CD4-positive, alpha-beta T cell treated with Interleukin-12 subunit alpha and Interleukin-12 subunit beta, for 1 hour (primary cell): ENCODE measurements at places on chromosomes 4 and X.

DNA sequence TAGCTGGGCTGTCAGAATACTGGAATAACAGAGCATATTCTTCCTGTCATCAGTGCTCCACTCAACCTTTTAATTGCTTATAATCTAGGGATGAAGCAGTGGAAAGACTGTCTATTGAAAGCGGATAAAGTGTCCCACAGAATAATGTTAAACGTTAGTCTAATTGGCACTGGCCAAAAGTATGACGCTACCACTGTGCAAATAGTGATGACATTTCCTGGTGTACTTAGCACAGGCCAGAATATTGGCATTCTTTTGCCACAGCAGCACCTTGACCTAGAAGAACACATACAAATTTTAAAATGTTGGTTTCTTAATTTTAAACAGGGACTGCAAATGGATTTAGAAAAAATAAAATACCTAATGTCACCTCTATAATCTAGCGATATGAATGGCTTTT is 635.2 kb upstream of the SPANXN1 start:
- DNase-seq: no peak

DNA sequence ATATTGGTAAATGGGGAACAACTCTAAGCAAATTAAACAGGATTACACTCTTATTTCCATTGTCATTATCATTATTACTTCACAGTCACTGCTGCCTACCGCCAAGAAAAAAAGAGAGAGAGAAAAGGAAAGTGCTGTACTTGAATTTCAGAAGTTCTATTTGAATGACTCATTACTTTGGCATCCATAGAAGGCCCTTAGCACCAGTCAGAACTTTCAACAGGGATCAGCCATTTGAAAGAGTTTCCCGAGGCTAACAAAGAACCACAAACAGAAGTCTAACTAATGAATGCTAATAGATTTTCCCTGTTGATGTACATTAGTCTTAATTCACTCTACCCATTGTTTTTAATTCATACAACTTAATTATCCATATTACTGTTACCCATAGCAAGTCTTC is 116.3 kb downstream of the SHROOM4 start:
- no peak for DNase-seq

GRCh38 chr4:183407128-183407585 is 37.3 kb upstream of the CDKN2AIP start:
- peak; percentile 91 for DNase-seq

DNA sequence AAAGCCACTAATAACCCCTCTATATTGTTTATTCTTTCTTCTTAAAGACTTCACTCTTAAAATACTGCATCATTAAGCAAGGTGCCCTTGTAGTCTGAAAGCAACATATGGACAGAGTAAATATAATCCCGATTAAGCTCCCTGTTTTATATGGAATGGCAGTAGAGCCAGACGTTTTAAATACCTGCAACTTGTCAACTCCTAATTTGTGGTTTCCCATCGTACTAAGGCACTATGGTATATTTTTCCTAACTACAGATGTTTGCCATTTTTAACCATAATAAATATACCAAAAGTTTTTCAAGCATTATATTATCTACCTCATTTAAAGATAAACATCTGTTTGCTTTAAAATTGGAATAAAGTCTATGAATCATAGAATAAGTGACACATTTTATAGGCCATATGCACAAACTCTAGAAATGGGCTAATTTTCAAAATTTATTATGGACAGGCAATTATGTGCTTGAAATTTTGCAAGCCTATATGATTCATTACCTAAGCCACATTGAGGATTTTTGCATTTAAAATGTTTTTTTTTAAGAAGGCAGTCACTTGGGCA is 194.6 kb downstream of the FRMPD4 start:
- no peak for DNase-seq

- no peak for DNase-seq
These were observed 98.7 kb upstream of the DDIT4L start for GRCh38 chr4:100288811-100289529.

DNA sequence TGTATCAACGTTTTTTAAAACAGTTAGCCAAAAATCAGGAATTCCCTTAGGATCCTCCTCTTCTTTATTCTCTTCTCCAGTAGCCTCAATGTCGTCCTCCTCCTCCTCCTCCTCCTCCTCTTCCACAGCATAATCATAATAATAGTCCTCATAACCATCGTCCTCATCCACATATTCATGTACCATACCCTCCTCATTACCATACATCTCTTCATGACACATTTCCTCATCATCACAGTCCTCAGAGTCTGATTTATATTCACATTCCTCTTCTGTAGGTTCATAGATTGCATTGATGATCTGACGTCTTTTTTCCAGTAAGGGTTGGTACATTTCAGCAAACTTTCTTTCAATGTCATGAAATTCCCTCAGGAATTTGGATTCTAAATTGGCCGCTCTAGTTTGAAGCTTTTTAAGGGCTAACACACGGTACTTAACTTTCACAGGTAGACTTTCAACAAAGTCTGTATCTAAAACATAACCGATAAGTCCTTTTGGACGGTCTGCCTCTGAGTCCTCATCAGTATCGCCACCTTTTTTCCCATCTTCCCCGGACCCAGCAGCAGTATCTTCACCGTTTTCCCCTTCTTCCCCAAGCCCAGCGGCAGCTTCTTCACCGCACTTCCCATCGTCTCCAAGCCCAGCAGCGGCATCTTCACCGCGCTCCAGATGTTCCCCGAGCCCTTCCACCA is 771 bp downstream of the NAP1L2 start:
- no peak for DNase-seq

GRCh38 chr4:103099691-103100392 is at the start of gene BDH2:
Gene BDH2 (minus strand): TSS chr4:103099834. CDS start chr4:103096254, 3,580 bp downstream.
- DNase-seq: peak; percentile 87

DNA sequence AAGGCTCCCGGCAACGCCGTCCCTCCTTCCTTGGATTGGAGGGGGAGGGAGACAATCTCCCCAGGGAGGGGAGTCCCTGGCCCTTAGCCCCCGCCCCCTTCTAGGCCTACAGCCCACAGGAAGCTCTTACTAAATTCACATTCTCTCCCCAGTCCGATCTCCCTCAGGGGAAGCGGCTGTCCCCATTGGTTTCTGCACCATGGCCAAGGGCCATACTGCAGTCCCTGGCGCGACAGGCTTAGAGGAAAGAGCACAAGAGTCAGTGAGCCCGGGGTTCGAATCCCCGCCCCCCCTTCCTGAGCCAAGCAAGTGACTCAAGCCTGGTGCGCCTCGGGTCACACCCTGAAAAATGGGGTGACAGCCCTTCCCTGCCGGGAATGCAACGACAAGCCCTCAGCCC is 1.1 kb downstream of the ABLIM2 start:
- DNase-seq: no peak

DNA sequence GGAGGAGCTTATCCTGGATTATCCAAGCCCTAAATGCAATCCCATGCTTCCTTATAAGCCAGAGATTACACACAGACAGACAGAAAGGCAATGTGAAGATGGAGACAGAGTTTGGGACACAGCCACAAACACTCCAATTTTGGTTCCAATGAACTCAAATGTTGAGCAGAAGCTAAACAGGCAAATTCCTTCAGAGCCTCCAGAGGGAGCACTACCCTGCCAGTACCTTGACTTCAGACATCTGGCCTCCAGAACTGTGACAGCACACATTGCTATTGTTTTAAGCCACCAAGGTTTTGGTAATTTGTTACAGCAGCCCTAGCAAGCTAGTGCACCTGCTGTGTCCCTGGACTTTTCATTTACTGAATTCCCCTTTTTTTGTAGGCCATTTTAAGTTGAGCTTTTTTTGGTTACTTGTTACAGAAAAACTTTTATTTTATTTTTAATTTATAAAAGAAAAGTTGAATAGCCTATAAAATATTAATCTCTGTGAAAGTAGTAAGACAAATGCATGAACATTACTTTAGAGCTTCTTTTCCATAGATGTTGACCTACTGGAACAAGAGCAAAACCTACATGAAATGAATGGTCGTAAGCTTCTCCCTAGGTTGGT is 33.4 kb upstream of the SRD5A3 start:
- peak; percentile 46 for DNase-seq

GRCh38 chr4:173181848-173182247 is 13.2 kb downstream of the GALNT7 start:
- no peak for DNase-seq

- no peak for DNase-seq
These were observed 96.4 kb upstream of the TRPC5OS start for GRCh38 chrX:111779582-111779981.

DNA sequence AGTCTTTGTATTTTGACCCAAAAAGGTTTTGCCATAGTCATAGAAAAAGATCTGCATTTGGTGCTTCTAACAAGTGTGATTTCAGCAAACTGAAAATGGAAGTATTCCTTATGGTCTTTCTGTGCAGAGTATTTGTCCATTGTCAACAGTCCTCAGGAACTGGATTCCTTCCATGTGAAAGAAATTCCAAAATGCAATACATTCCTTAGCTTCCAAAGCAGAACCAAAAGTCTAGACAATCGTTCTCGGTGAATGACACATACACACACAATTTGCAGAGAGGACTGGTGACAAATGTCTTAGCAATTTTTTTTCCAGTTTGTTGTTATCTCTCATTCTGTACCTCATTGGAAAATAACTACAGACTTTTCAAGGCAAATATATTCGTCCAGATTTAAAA is 562.2 kb upstream of the SLIT2 start:
- DNase-seq: no peak

DNA sequence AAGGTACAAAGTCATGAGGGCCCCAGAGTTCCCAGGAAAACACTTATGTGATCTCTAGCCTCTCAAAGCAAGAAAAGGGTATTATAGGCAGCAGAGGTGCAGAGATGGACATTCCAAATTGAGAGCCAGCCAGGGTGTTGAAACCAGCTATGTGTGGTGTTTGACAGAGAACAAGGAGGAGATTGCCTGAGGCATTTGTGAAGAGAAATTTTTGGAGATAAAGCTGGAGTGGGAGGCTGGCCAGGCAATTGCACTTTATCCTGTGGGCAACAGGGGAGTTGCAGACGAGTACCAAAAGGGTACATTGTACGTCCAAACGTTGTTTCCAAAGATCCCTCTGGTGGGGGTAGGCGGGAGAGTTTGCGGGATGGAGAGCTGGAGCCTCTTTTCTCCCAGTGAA is 2.5 kb upstream of the GABRE start:
- no peak for DNase-seq

DNA sequence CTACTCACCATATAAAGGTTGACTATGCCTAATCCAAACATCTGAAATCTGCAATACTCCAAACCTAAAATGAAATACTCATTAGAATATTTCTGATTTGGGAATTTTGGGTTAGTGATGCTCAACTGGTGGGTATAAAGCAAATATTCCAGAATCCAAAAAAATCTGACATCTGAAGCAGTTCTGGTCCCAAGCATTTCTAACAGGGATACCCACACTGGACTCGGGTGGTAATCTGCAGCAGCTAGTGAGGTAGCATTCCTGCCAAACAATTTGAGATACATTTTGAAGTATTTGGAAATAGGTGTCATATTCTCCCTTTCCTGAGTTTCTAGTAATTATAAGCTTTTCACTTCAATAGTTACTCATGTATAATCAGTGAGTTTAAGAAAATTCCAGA is 49.6 kb upstream of the RPA4 start:
- DNase-seq: no peak

DNA sequence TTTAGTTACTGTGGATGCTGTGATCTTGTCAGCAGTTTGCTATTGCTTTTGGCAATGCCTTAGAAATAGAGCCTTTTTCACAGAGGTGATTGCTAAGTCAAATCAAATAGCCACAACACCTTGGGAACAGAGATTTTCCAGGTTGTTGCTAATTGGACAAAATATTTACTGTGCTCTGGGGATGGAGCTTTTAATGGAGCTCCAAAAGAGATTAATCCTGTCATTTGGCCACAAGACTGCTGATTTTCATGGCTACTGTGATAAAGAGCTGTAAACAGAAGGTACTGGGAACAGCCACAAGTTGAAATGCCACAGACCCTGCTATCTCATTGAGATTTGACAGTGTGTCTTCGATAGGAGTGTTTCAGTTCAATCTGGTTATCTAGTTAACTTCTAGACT is 1715.2 kb upstream of the ADGRL3 start:
- DNase-seq: no peak

GRCh38 chr4:173301518-173302201 is 32.5 kb downstream of the HMGB2 start:
- DNase-seq: peak; percentile 37

DNA sequence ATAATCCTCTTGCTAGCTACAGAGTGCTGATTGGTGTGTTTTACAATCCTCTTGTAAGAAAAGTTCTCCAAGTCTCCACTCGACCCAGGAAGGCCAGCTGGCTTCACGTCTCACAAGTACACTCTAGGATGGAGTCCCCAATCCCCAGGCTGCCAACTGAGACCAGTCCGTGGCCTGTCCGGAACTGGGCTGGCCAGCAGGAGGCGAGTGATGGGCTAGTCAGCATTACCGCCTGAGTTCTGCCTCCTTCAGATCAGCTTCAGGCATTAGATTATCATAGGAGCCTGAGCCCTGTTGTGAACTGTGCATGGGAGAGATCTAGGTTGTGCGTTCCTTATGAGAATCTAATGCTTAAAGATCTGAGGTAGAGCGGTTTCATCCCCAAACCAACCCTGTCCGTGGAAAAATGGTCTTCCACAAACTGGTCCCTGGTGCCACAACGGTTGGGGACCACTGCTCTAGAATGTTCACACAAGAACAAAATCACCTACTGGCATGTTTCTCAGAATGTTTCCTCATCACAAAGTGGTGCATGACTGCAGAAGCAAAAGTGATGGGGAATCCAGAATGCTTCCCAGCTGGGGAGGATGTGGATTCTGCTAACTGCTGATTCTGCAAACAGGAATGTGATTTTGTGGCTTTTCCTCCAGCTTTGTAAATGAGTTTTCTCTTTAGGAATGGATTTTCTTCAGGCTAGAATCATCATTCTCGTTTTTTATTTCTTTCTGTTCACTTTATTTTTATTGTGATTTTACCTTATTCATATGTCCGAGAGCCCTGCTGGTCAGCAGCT is 40.9 kb downstream of the SEPTIN11 start:
- no peak for DNase-seq

DNA sequence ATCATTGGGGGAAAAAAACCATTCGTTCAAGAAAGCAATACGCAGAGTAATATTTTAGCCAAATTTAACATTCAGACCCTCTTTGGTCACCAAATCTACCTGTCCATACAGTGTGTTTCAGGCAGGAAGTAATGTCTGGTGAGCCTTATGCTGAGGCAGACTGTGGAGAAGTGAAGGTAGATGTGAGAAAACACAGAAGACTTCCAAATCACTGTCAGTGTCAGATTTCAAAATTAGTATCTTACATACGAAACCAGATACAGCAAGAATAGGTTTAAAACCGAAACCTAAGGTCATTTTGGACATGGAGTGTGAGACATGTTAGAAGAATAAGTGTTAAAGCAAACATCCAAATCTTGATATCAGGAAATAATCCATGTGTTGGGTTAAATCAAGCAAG is 664.5 kb upstream of the HTR2C start:
- no peak for DNase-seq

DNA sequence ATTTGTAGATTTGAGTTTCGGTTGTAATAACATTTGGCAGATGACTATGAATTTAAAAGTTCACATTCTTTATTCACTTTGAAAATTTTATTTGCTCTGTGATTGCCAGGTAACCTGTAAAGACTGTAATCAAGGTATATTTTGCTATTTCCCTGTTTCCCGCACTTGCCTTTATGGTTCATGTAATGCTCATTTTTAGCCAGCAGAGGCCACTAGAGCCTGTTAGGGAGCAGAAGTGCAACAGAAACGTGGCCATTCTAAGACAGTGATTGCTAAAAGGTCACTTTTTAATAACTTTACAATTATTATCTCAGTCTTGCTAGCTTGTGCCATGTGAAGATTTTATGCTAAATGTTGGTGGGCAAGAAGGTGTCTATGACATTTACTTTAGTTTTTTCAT is 12.4 kb downstream of the YIPF6 start:
- peak; percentile 53 for DNase-seq
